ENCODE measurements at places on chromosomes 13 and 19.

GRCh38 chr19:47272448-47273312, 2.0 kb upstream of the INAFM1 start:
- DNase-seq: peak; percentile 61

DNA sequence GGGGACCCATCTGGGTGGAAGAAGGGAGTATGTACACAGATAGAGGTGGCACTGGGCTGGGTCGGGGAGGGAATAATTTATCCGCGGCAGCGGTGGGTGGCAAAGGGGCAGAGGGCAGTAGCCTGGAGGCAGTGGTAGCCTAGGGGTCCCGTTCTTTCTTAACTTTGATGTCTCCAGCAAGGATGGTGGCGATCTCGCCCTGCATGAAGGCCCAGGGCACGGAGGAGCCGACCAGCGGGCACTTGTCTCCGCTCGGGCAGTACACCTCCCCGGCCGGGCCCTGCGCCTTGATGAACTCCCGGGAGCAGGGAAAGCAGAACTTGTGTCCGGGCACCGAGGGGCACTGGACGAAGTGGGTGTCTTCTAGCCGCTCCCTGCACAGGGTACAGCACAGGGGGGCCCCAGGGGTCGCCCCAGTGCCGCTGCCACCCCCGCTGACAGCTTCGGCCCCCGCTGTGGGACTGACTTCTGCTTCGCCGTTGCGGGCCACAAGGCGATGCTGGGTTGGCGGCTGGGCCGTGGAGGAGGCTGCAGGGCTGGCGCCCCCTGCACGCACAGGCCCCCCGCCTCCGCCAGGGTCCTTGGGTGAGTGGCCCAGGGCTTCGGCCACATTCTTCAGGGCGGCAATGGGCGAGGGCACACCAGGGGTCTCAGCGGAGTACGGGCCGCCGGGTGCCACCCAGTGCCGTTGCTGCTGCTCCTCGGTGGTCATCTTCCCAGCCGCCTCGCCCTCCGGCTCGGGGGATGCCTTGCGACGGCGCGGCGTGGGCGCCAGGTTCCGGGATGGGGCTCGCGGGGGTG, 1.9 kb downstream of the IRF2BP1 start:
- no peak for DNase-seq

DNA sequence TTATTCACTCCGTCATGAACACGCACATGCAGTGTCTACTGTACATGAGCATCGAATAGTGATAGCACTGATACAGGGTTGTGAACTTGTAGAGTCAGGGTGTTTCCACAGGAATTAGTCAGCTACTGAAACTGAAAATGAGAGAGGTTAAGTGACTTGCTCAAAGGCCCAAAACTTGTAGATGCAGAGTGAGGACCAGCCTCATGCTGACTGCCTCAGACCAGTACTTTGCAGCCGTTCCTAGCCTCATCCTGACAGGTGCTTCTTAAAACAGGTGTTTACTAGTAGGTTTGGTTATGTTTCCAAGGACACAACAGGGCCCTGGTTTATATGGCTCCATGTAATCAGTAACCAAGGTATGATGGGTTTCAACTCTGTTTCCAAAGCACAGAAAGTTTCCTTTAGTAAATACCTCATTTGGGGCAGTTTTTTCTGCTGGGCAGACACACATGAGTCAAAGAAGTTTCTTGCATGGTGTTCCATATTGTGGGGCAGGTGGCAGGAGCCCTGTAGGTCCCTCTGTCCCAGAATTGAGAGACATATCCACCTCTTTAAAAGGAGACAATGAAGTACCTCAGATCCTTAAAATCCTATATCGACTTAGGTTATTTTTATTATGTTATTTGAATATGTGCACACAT, 16.0 kb downstream of the FGF9 start:
- peak; percentile 14 for DNase-seq

DNA sequence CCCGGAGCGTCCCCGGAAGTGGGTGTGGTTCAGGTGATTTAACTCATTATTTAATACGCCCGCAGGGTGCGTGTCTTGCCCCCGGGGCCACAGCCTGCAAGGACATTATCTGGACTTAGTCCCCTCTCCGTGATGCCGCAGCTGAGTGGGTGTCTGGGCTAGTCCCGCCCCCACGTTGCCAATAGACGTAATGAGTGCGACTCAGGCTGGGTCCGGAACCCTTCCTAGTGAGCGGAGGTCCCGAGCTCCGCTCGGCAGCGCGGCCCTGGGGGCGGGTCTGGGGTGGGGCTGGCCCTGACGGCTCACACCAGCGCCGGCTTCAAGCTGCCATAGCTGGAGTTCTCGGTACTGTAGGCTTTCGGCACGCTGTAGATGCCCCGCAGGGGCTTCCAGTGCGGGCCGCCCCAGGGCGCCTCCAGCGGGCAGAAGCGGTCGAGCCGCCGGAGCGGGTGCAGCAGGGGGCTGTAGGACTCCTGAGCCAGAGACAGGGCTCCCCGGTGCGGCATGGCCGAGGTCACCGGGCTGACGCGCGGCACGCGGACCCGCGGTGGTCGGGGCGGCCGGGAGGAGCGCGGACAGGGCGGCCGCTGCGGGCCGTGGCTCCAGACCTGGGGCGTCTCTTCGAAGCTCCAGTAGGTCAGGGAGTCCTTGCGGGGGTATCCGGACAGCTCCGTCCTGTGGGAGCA, 918 bp upstream of the LHB start:
- peak; percentile 69 for DNase-seq

DNA sequence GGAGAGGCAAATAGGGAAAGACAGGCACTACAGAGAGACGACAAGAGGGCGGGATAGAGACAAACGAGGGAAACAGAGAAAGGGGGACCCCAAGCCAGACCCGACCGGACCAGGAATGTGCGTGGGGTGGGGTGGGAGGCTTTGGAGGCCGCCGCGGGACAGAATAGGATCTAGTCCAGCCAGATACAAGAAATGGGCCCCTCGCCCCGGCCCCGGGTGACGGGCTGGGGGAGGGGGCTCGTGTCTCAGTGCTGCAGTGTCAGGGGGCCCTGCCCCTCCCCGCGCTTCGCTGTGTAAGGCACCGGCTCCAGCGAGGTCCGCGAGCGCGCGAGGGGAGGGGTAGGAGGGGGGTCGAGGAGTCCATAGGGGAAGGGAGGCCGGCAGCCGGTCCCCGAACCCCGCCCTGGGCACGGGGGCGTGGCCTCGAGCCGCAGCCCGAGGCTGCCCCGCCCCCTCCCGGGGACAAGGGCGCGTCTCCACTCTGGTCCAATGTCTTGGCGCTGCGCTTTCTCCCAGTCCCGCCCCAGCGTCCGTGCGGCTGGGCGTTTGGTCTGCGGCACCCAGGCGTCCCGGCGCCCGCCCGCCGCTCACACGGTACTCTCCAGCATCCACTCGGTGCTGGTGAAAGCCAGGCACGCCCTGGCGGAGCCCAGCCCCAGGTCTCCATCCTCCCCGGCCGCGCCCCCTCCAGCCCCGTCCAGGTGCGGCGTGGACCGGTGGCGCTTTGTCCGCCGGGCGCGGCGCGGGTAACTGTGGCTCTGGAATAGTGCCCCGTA, 11.0 kb downstream of the IFNL1 start:
- DNase-seq: no peak

DNA sequence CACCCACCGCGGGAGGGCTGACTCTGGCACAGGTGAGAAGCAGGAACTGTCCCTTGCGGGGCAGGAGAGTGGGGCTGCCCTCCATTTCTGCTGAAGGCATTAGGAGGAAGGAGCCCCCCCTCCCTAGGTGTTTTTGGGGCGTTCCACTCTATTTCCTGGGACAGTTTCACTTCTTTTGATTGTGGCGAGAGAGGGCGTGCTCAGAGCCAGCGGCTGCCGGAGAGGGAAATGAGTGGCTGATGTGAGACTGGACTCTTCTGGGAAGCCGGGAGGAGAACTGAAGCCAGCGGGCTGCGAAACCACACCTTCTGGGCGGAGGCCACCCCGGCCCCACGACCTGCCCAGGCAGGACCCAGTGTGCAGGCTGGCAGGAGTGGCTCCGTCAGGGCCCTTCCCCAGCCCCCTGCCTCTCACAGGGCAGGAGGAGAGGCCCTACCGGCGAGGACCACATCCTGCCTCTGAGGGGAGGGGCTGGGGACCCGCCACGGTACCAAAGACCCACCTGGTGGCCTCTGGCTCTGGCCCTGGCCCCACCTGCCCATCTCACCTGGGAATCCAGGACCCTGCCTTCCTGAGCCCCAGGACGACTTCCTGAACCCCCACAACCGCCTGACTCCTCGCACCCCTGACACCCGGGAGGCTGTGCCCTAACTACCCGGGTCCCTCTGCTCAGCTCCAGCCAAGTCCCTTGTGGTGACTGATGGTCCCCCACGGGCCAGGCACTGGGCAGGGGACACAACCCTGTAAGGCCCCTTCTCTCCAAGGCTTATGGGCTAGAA, 25.9 kb downstream of the MPND start:
- peak; percentile 75 for DNase-seq

DNA sequence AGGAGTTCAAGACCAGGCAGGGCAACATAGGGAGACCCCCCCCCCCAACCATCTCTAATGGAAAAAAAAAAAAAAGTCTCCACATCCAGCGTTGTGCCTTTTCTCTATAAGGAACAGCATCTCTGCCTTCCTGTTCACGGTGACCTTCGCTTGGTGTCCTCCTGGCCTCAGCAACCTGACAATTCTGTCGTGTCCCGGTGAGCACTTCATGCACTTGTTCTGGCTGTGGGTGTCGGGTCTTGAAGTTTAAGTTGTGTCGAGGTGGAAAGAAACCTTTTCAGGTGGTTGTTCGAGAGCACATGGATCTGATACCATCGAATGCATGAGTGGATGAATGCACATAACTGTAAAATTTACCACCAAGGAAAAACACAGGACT, 594 bp downstream of the ZNF559 start:
- DNase-seq: no peak

- no peak for DNase-seq
Measured at GRCh38 chr19:52464798-52465470, 11.6 kb downstream of the ZNF578 start.

- no peak for DNase-seq
Measured at GRCh38 chr19:16164222-16164890, 9.0 kb downstream of the CIB3 start.

DNA sequence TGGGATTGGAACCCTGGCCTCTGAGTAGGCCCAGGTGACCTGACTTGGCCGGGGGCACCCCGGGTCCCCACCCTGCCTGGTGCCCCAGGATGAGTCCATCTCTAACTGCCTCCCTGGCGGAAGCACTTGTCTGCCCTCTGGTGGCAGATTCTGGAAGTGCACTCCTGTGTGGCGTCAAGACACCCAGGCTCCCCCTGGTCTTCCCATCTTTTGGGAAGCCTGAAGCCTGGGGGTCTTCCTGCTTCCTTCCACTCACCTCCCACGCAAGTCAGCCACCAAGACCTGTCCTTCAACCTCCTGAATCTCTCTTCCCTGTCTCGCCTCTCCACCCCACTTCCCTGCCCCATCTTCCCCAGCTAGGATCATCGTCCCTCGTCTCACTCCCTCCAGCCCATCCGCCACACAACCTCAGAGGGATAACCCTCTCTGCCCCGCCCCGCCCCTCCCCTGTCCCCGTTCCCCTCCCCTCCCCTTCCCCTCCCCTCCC, 7.4 kb downstream of the RABAC1 start:
- peak; percentile 96 for DNase-seq

DNA sequence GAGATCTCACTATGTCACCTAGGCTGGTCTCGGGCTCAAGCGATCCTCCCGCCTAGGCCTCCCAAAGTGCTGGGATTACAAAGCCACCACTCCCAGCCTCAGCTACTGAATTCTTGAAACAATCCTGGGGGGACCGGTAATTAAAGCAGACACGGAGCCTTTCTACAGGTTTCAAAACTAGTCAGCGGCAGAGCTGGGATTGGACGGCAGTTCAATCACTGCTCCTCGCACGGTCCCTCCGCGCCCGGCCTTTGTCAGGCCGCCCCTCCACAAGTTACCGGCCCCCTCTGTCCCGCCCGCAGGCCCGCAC, 229 bp downstream of the BORCS8 start:
- no peak for DNase-seq

DNA sequence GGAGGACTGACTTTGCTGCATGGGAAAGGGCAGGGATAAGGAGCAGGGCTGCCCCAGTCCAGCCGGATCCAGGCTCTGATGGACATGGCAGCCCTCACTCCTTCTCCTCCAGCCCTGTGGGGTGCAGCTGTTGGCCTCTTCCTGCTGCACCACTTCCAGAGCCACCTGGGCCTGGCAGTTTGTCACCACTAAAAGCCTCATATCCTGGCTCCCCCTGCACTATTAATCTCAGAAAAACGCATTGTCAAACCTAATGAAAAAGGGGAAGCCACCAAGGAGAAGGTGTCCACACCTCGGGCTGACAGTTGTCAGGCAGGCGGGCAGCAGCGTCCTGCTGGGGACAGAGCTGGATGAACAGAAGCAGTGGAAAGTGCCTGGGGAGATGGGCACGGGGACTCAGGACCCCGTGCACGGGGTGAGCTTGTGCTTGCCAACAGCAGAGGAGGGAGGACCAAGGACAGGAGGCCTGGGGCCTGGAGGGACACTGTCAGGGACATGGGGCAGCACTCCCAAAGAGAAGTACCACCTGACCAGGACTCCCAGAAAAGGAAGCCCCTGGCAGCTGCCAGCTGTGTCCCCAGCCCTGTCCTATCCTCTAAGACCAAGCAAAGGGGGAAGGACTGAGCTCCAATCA, 151.1 kb upstream of the TSHZ3 start:
- DNase-seq: no peak

All from activated naive CD8-positive, alpha-beta T cell treated with anti-CD3 and anti-CD28 coated beads, Interleukin-2, amount 50 U/mL, for 24 hours (primary cell).